H1 (cell line): ENCODE measurements at places on chromosomes 1 and 21. TPM values are rescaled to one million over a fixed set of nuclear protein-coding genes. Genes with fewer than 3 reads are reported as not detected.

DNA sequence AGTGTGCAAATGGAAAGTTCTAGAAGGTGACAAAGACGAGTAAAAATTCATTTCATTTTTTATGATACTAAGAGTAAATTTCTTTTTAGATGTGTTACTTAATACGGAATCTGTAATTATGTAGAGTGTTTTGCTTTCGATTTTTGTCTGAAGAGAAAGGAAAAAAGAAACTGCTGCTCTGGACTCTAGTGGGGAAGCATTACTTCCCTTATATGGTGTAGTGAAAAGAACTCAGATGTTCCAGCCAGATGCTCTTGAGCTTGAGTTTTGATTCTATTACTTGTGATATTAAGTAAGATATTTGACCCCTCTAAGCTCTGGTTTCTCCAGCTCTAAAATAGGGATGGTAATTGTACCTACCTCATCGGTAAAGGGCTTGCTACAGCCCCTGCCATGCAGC is 12.2 kb upstream of the GPR161 start:
- H3K36me3 ChIP-seq = no peaks in the 10 kb centered on the region
- H3K4me3 ChIP-seq = no peak overlapping the region
- no peaks in the 10 kb centered on the region for H3K27me3 ChIP-seq
- H3K4me1 ChIP-seq = peaks cover 3% of the 10 kb centered on the region; the same call in 1 of the 2 replicates
- no peak for DNase-seq

The COL11A1 gene
- 27.9 and 28.3 TPM in 2 replicates for total RNA-seq

DNA sequence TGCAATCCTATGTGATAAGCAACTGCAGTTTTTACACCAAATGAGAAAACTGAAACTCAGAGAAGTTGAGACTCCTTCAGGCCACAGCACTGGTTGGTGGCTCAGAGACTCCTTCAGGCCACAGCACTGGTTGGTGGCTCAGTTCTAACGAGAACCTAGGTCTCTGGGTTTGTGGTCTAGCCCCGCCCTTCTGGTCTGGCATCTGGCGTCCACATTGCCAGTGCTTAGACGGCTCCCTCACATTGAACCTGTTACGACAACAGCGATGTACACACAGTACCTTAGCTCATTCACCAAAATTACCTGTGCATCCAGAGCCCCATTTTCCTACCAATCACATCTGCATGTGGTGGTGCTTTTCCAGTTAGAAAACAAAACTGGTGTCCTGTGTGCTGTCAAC is 66.1 kb downstream of the NID1 start:
- no peak overlapping the region for H3K27ac ChIP-seq
- H3K4me3 ChIP-seq = no peak overlapping the region
- no peaks in the 10 kb centered on the region for H3K4me1 ChIP-seq
- H3K27me3 ChIP-seq = no peaks in the 10 kb centered on the region
- no peaks in the 10 kb centered on the region for H3K36me3 ChIP-seq
- no peak for DNase-seq

The CFAP141 gene
- total RNA-seq = not detected in 2 replicates

DNA sequence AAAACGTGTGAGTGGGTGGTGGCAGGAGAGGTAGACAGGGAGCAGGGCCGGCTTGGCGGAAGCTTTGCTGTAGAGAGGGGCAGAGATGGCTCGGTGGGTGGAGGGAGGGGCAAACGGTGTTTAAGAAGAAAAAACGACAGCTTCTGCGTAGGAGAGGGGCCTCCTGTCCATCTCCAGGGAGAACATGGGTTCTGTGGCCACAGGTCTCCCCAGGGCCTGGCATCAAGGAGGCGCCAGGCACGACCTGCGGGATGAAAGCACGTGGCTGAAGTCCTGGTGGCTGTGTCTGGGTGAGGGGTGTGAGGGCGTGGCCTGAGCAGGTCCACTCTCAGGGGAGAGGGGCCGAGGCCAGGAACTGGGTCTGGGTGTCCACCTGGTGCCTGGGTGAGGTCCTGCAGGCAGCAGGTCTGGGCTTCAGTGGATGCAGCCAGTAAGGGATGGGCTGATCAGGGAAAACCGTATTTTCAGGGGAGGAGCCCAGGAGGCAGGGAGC is 940 bp upstream of the PRKCZ start:
- peak overlapping the region; percentile 76; the same call in 1 of the 2 replicates for H3K27ac ChIP-seq
- peak overlapping the region; percentile 83 for H3K4me3 ChIP-seq
- no peak for DNase-seq
- H3K4me1 ChIP-seq = peaks cover 28% of the 10 kb centered on the region

The BMP8A gene
- total RNA-seq = 0.43 and 0.63 TPM in 2 replicates

The GNAT2 gene
- not detected in 2 replicates for total RNA-seq

- no peaks in the 10 kb centered on the region for H3K36me3 ChIP-seq
- no peak overlapping the region for H3K27ac ChIP-seq
- no peak overlapping the region for H3K4me3 ChIP-seq
- no peak for DNase-seq
- H3K27me3 ChIP-seq = no peaks in the 10 kb centered on the region
Measured at GRCh38 chr1:58608297-58608696, 31.2 kb upstream of the TACSTD2 start.

GRCh38 chr1:190277107-190277506 is 200.6 kb downstream of the BRINP3 start:
- H3K36me3 ChIP-seq = no peaks in the 10 kb centered on the region
- H3K4me1 ChIP-seq = no peaks in the 10 kb centered on the region
- no peak overlapping the region for H3K27ac ChIP-seq
- no peaks in the 10 kb centered on the region for H3K27me3 ChIP-seq
- DNase-seq = no peak
- H3K4me3 ChIP-seq = no peak overlapping the region

DNA sequence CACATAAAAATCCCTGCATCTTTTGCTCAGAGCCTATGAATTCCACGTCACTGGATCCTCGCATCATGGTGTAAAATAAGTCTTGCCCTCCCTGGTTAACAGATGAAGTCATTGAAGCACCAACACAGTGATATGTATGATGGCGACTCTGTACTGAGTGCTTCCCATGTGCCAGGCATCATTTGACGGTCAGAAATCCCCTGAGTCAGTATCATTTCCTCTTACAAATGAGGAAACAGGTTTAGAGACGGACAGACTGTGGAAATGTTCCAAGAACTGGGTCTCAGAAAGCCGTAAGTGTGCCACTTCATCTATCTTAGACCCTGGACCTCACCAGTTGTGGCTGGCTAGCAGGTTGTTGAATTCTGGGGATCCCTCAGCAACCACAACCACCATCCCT is 5.1 kb upstream of the OLFML2B start:
- peaks cover 16% of the 10 kb centered on the region for H3K27me3 ChIP-seq
- DNase-seq = no peak
- no peaks in the 10 kb centered on the region for H3K4me1 ChIP-seq
- no peak overlapping the region for H3K27ac ChIP-seq
- no peaks in the 10 kb centered on the region for H3K36me3 ChIP-seq
- H3K4me3 ChIP-seq = no peak overlapping the region

DNA sequence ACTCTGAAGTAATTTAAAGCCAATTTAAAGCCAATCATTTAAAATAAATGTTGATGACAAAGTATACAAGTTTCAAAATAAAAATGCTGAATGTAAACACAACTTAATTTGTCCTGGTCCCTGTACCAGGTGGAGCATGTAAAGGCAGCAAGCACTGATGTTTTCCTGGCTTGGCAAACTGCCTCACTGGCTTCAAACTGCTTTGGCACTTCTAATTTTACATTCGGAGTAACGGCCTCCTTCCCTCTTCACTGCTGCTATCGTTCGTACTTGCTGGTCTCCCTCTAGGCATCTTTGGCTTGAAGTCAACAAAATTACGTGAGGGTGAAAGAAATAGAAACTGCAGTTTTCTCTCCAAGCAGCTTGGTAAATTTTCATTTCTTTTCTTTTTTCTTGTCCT is 287.9 kb downstream of the LTN1 start:
- H3K4me3 ChIP-seq = no peak overlapping the region
- no peaks in the 10 kb centered on the region for H3K36me3 ChIP-seq
- H3K27me3 ChIP-seq = no peaks in the 10 kb centered on the region
- H3K4me1 ChIP-seq = no peaks in the 10 kb centered on the region
- no peak overlapping the region for H3K27ac ChIP-seq

The TMIGD3 gene
- total RNA-seq = not detected in 2 replicates

DNA sequence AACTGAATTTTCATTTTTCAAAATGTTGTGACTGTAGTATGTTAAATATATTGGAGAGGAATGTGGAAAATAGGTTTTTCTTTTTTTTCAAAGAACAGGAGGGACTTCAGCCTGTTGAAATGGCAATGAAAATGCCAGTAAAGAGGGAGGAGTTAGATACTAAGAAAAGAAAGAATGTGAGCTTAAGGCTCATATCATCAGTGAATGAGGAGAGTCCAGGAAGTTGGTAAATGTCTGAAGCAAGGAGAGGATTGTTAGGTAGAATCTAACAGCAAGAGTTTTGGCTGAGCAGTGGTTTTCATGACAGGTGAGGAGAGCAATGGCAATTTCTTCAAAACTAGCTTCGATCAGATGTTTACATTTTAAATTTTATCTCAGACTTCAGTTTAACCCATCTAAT is 43.0 kb downstream of the PLA2G4A start:
- DNase-seq = no peak
- H3K27ac ChIP-seq = no peak overlapping the region
- no peaks in the 10 kb centered on the region for H3K27me3 ChIP-seq
- H3K4me3 ChIP-seq = no peak overlapping the region

The EPHA8 gene
- total RNA-seq = 4.0 and 4.3 TPM in 2 replicates

The PPP1R8 gene
- 50.5 and 51.8 TPM in 2 replicates for total RNA-seq

- no peaks in the 10 kb centered on the region for H3K4me1 ChIP-seq
- H3K27ac ChIP-seq = no peak overlapping the region
- no peak for DNase-seq
- no peaks in the 10 kb centered on the region for H3K36me3 ChIP-seq
Measured at GRCh38 chr1:152954436-152954835, 7.4 kb downstream of the SPRR5 start.

DNA sequence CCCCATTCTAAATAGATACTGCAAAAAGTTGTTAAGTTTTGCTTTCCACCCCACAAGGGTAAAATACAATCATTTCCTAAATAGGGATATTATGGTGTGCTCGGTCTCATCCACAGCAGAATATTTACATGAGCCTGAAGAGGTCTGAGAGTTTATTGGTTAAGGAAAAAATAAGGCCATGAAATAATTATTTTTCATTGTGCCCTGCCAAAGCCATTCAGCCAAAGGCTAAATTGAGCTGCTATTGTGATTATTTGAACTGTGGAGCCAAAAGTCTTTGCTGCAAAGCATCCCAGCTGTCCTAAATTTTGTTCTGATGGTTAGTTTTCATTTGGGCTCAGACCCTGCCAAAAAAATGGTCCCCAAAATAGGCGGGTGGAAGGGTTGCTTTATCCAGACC is 298.7 kb upstream of the ESRRG start:
- H3K27ac ChIP-seq = no peak overlapping the region
- no peaks in the 10 kb centered on the region for H3K27me3 ChIP-seq
- no peak for DNase-seq
- H3K4me1 ChIP-seq = no peaks in the 10 kb centered on the region
- no peaks in the 10 kb centered on the region for H3K36me3 ChIP-seq

The SMPDL3B gene
- total RNA-seq = 53.1 and 54.7 TPM in 2 replicates

DNA sequence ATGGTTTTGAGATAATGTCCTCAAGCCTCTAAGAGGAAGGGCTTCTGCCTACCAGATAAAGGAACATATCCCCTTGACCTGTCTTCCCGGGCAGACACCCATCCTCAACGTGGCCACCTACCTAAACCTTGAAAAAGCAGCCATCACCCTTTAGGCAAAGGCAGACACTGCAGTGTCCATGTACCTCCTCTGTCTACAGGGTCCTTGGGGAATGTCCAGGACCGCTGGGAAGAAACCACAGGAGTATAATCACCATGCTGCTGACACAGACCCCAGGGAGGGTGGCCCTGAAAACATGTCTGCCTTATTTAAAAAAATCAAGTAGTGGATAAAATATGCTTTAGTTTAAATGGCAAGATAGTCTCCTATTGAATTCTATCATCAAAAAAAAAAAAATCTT is 16.6 kb downstream of the BCAR3 start:
- H3K27ac ChIP-seq = no peak overlapping the region
- no peaks in the 10 kb centered on the region for H3K36me3 ChIP-seq
- H3K4me1 ChIP-seq = peaks cover 26% of the 10 kb centered on the region
- no peak overlapping the region for H3K4me3 ChIP-seq
- DNase-seq = no peak

DNA sequence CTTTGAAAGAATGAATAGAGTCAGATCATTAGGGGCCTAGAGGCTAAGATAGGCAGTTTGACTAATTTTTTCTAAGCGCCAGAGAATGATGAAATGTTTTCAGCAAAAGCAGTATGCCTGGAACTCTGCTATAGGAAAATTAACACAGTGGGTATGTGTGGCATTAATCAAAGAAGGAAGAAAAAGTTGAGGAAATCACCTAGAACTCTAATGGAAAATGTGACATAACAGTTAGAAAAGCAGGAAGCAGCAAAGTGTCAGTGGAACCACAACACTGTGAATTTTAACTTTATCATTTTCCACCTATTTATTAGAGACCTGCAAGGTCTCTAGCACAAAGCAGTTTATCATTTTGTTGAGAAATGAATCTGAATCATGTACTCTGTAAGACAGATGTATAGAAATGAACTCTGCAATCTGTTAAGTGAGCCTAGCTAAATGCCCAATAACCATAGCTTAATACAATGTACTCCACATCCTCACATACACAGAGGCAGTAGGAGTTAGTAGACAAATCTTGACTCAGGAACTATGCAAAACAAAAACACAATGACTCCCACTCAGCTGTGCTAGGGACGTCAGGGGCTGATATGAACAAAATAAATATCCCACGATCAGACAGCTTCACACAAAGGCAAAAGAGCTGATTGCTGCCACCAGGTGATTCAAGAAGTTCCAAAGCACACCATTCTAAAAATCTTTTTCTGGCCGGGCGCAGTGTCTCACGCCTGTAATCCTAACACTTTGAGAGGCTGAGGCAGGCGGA is 500.7 kb upstream of the NFIA start:
- H3K27me3 ChIP-seq = no peaks in the 10 kb centered on the region
- H3K27ac ChIP-seq = no peak overlapping the region

GRCh38 chr1:209809611-209810010 is 3.7 kb upstream of the IRF6 start:
- no peaks in the 10 kb centered on the region for H3K4me1 ChIP-seq
- H3K27me3 ChIP-seq = no peaks in the 10 kb centered on the region
- DNase-seq = no peak
- no peak overlapping the region for H3K27ac ChIP-seq
- H3K4me3 ChIP-seq = no peak overlapping the region

The MMP23B gene
- 14.6 and 19.1 TPM in 2 replicates for total RNA-seq

GRCh38 chr1:51792864-51793263 is 85.7 kb downstream of the NRDC start:
- H3K27ac ChIP-seq = no peak overlapping the region
- H3K36me3 ChIP-seq = peaks cover 24% of the 10 kb centered on the region
- no peak for DNase-seq
- no peaks in the 10 kb centered on the region for H3K4me1 ChIP-seq
- H3K27me3 ChIP-seq = no peaks in the 10 kb centered on the region

The SPSB1 gene
- 4.0 and 5.3 TPM in 2 replicates for total RNA-seq

The PCP4L1 gene
- total RNA-seq = 1.0 and 1.9 TPM in 2 replicates
